ENCODE measurements at places on chromosomes 7 and 10.

- no peak for DNase-seq
These were observed 6.5 kb downstream of the TSPAN15 start for GRCh38 chr10:69457771-69458237.

- no peak for DNase-seq
These were observed 211.1 kb upstream of the GALNT17 start for GRCh38 chr7:70920876-70921275.

DNA sequence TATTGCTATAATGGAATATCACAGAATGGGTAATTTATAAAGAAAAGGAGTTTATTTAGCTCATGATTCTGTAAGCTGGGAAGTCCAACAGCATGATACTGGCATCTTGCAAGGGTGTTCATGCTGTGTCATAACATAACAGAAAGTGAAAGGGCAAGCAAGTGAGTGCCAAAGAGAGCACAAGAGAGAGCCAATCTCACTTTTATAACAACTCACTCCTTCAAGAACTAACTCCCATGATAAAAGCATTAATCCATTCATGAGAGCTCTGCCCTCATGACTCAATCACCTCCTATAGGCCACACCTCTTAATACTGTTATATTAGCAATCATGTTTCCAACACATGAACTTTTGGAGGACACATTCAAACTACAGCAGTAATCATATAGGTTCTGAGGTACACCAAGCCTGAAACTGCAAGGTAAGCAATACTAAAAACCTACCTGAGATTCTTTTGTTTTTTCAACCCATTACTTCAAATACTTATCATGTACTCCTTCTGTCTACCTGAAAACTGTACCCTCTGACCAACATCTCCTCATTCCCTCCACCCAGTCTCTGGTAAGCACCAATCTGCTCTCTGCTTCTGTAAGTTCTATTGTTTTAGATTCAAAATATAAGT, 219.7 kb downstream of the MTERF1 start:
- no peak for DNase-seq

DNA sequence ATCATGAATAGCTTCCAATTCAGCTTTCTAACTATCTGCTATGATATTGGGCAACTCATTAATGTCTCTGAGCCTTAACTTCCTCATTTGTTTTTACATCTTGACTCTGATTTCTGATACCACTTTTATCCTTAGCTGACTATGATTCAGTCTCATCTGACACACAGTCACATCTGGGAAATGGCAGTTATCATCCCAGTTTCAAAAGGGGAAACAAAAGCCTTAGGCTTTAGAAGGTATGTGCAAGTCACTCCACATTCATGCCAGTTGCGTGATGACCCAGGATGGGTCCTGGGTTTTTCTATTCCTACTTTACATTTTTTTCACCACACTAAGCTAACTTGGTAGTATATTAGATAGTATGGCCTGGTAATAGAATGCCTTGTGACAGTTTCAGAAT, 12.7 kb downstream of the SCIN start:
- peak; percentile 20 for DNase-seq

GRCh38 chr7:17094963-17095574, 203.4 kb upstream of the AHR start:
- no peak for DNase-seq

- no peak for DNase-seq
These were observed 124.5 kb downstream of the UBE2H start for GRCh38 chr7:129828078-129828762.

DNA sequence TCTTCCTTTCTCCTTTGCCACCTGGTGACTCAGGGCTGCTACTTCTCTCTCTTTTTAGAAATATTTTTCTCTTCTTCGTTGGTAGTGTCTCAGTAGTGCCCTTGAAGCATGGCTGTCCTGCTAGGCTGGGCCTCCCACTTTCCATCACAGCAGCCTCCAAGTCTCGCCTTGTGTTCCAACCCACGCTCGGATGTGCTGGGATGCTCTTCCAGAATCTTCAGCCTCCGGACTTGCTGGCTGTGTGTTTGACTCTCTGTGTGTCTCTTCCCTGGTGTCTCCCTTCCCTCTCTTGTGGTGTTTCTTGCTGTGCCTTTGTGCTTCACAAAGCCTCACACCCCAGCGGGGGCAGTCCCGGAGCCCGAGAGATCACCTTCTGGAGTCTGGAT, 100.5 kb downstream of the INPP5A start:
- DNase-seq = no peak
